ENCODE measurements at places on chromosomes 16 and 17. TPM values are rescaled to one million over a fixed set of nuclear protein-coding genes. Genes with fewer than 3 reads are reported as not detected.

DNA sequence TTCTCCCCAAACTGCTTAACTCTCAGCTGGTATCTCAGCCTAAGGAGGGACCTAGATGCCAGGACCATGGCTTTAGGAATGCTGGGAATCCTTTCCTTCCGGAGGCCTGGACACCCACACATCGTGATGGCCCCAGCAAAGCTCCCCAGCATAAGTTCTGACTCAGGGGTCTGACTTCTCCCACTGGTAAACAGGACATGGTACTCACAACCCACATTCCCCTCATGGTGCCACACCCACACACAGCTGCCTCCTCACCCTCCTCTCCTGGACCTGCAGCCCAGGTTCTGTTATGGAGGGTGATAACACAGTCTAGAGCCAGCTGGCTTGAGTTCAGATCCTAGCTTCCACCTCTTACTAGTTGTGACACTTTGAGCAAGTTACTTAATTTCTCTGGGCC is 719 bp upstream of the RNF227 start:
- H3K36me3 ChIP-seq = peaks cover 3% of the 10 kb centered on the region
- peak overlapping the region; percentile 57 for H3K27ac ChIP-seq
- H3K27me3 ChIP-seq = no peaks in the 10 kb centered on the region
- H3K4me3 ChIP-seq = peak overlapping the region; percentile 93
- H3K4me1 ChIP-seq = peaks cover 28% of the 10 kb centered on the region

DNA sequence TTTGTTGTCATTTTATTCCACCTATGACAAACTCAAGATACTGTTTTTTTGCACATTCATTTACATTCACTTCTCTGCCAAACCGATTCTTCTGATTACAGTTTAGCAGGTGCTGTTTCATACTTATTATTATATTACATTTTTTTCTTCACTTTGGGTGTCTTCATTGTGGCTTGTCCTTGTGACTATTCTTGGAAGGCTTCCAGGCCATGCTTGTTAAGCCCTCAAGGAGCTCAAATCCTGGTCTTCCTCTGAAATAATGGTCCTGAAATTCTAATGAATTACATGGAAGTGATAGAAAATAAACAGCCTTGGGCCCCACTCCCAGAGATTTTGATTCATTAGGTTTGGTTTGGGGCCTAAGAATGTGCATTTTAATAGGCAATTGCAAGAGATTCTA is 1.4 kb downstream of the KRTAP2-4 start:
- no peak overlapping the region for H3K4me3 ChIP-seq
- H3K27ac ChIP-seq = no peak overlapping the region
- H3K4me1 ChIP-seq = no peaks in the 10 kb centered on the region
- no peaks in the 10 kb centered on the region for H3K36me3 ChIP-seq
- DNase-seq = no peak
- peaks cover 16% of the 10 kb centered on the region for H3K27me3 ChIP-seq

GRCh38 chr17:16352303-16352666 is 984 bp downstream of the CENPV start:
- H3K36me3 ChIP-seq = peaks cover 10% of the 10 kb centered on the region
- H3K4me3 ChIP-seq = peak overlapping the region; percentile 96

GRCh38 chr17:75113798-75114551 is 4.2 kb downstream of the ARMC7 start:
- peaks cover 33% of the 10 kb centered on the region for H3K4me1 ChIP-seq
- peak overlapping the region; percentile 84 for H3K27ac ChIP-seq
- peak; percentile 96 for DNase-seq
- peak overlapping the region; percentile 76 for H3K4me3 ChIP-seq
- H3K36me3 ChIP-seq = peaks cover 5% of the 10 kb centered on the region

GRCh38 chr17:62781831-62782251 is 26.3 kb downstream of the MARCHF10 start:
- H3K36me3 ChIP-seq = no peaks in the 10 kb centered on the region
- peaks cover 7% of the 10 kb centered on the region for H3K27me3 ChIP-seq
- H3K4me3 ChIP-seq = no peak overlapping the region
- DNase-seq = no peak
- no peak overlapping the region for H3K27ac ChIP-seq

Gene FBXO39
- not detected for total RNA-seq

- H3K27ac ChIP-seq = no peak overlapping the region
- peaks cover 22% of the 10 kb centered on the region for H3K27me3 ChIP-seq
- H3K4me3 ChIP-seq = peak overlapping the region; percentile 85
- H3K4me1 ChIP-seq = peaks cover 20% of the 10 kb centered on the region
Measured at GRCh38 chr17:60134396-60135150, 15.2 kb upstream of the CA4 start.
